NCI-H2227 treated with DMSO at 0.1 percent for 48 hours (cell line): ENCODE measurements at places on chromosomes 12 and 14.
A peak's percentile ranks its signal among the peaks of the same experiment; 100 is the strongest.

- peak; percentile 49 for DNase-seq
These were observed 155.4 kb downstream of the DIO2 start for GRCh38 chr14:80055667-80056496.

DNA sequence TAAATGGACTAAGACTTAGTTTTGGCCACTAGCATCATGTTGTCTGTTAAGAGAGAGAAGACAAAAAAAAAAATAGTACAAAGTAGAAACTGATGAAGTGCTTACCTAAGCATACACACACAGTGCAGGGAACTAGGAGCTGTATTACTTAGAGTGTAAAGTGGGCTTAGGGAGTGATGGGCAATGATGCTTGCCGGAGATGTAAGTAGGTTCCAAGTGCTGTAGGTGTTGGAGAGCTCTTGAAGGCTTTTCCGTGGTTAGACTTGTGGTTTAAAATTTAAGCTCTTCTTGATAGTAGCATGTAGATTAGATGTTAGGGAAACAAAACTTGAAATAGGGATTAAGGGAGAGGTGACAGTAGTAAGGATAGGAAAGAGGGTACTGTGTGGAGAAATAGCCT, 34.7 kb downstream of the MIA2 start:
- DNase-seq, result peak; percentile 16

GRCh38 chr12:46217541-46218321, 51.1 kb downstream of the SLC38A1 start:
- DNase-seq, result no peak

DNA sequence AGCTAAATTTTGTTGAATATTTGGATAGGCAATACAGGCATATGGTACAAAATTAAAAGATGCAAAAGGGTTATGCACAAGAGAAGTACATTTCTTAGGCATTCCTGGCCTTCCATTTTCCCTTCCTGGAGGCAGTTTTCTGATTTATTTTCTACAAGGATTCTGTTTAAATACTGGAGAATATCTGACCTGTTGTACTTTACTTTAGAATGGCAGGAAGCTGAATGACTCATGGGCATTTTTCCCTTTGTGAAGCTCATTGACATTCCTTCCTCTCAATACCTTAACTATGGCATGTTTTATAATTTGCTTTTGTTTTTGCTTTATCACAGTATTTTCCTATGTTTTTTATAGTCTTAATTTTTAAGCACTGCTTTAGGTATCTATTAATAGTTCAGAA, 62.7 kb downstream of the RCOR1 start:
- DNase-seq, result no peak

- DNase-seq, result no peak
These were observed 156.8 kb downstream of the GLT1D1 start for GRCh38 chr12:129009833-129010622.

GRCh38 chr14:61264651-61265050, 16.5 kb downstream of the TMEM30B start:
- no peak for DNase-seq
